Activated CD8-positive, alpha-beta T cell treated with anti-CD3 and anti-CD28 coated beads, Interleukin-2, amount 10 ng/mL, durations not matched to agents 7 days and 5 days (primary cell): ENCODE measurements at places on chromosomes 6 and 20. TPM values are rescaled to one million over a fixed set of nuclear protein-coding genes. Genes with fewer than 3 reads are reported as not detected.

GRCh38 chr6:156507656-156508055, 269.5 kb upstream of the ARID1B start:
- DNase-seq = no peak

DNA sequence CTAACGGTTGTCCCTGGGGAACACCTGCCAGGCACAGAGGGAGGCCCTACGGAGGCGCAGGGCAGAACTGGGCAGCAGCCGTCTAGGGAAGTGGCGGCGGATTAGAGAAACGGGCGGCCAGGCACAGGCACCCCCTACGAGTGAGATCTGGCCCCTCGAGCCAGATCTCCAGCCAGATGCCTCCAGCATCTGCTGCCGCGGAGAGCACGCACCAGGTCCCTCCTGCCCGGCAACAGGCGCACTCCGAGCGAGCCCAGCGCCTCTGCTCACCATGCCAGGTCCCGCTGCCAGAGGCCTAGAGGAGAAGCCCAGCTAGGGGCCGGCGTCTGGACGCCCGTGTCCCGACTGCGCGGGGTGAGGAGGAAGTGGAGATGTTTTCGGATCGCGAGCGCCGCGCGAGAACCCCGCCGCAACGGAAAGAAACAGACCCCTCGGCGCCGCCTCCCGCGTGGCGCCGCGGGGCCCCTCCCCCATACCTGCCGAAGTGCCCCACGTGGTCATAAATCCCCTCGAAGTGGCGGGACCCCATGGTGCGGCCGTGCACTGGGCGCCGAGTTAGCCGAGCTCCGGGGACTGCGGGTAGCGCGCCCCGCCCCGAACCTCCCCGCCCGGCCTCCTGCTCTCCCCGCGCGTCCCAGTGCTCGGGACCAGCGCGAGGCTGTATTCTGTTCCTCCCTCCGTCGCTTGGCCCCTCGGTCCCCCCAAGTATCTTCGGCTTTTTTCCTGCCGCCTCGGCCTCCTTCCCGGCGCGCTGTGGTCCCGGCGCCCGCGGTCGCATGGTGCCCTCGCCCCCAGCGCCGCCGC, at the start of gene SLC22A16:
TSS of gene SLC22A16 (minus strand) at position 568 of the 804 bp plus-strand sequence. CDS start at position 529, 39 bp downstream.
- no peak for DNase-seq

GRCh38 chr6:108946695-108947094, 98.5 kb downstream of the ARMC2 start:
- DNase-seq = no peak

DNA sequence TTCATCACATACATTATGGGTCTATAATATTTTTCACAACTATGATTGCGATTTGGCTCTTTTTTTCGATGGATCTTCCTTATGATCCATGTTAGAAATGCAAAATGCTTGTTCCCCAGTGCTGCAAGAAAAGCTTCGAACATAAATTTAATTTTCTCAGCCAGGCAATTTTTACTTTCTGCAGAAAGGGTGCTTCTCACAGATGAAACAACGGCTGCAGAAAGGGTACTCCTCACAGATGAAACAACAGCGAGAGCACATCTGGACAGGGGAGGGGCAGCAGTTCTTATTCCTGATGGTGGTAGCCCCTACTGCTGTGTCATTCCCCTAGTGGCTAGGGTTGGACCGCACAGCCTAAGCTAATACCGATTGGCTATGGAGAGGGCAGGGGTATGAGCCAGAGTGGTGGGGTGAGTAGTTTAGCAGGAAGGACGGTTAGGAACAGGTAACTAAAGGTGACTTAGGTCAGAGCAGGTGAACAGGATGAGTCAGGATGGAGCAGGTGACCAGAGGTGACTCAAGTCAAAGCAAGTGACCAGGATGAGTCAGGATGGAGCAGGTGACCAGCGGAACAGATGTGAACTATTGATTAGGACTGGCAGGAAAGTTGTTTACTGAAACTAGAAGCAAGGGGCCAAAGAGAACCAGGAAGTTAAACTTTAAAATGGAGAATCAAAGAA, 13.4 kb upstream of the TREML4 start:
- no peak for DNase-seq

DNA sequence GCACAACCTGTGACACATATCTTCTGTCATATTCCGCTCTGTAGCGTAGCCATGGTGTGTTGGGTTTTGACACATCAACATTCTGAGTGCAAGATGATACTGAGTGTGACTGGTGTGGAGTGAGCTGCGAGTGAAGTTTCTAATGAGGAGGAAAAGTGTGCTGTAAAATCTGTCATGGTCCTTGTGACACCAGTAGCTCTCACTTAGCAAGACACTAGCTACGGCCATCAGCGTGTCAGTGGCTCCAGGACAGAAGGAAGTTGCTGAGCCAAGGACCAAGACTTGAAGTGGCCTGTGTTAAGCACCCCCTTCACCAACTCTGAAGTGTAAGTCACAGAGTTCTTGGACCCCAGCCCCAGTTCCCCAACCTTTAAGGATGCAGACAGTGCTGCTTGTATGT, 72.1 kb downstream of the TSHZ2 start:
- DNase-seq = no peak

CLDN20 gene
- not detected for total RNA-seq

TNNC2 gene
- total RNA-seq = not detected

GRCh38 chr6:101443315-101443714, 49.8 kb downstream of the GRIK2 start:
- DNase-seq = no peak

- no peak for DNase-seq
These were observed 427.4 kb downstream of the UTRN start for GRCh38 chr6:144712541-144712940.

- DNase-seq = no peak
These were observed 198.3 kb downstream of the BCAS1 start for GRCh38 chr20:53872081-53872541.

DNA sequence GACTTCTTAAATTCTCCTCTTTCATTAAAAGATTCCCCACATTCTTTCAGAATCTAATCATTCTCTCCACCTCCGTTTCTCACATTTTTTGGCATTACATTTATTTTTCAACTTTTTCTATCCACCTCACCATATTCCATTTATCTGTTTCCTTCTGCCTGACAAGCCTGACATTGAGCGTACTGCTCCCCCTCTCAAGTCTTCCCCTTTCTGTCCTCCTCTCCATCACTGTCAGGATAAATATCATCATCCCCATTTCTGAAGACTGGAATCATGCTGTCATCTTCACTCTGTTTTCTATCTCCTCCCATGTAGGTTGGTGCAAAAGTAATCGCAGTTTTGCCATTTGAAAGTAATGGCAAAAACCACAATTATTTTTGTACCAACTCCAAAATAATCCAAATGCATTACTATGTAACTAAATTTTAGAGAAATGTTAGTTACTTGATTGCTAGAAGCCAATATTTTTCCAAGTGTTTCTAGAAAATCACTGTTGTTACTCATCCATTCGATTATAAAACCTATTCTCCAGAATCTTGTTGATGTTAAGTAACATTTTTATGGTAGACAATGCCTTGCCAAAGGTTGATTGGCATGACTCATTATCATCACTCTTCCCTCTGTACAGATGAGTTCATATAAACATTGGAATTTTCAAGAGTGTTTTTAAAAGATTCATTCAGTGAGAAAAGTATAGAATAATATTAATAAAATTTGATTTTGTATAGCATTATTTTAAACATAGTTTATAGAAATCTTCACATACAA, 292.3 kb upstream of the RNF217 start:
- no peak for DNase-seq

COL11A2 gene
- 0.71 TPM for total RNA-seq

NHSL1 gene
- total RNA-seq = 0.34 TPM

DNA sequence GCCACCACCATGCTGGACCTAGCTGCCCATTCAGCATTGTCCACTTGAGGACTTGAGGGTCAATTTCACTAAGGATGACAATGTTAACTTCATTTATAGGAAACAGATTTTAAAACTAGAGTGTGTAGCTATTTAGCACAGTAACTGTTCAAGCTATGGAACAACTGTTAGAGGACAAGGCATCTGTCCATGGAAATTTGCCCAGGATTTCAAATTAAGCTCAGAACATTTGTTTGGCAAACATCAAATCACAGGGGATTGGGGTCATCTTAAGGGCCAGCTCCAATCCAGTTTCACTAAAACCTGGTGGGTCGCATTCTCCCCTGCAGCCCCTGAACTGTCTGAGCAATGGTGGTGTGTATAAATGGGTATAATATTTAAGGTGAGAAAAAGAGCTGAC, 35.1 kb downstream of the PM20D2 start:
- no peak for DNase-seq

GRCh38 chr6:163413345-163414116, 987 bp upstream of the QKI start:
- peak; percentile 88 for DNase-seq

SLC39A7 gene
- 50.8 TPM for total RNA-seq

- no peak for DNase-seq
These were observed 38.5 kb downstream of the FBXL4 start for GRCh38 chr6:98909236-98909635.

RIN2 gene
- total RNA-seq = not detected

TRIM10 gene
- total RNA-seq = not detected

DNA sequence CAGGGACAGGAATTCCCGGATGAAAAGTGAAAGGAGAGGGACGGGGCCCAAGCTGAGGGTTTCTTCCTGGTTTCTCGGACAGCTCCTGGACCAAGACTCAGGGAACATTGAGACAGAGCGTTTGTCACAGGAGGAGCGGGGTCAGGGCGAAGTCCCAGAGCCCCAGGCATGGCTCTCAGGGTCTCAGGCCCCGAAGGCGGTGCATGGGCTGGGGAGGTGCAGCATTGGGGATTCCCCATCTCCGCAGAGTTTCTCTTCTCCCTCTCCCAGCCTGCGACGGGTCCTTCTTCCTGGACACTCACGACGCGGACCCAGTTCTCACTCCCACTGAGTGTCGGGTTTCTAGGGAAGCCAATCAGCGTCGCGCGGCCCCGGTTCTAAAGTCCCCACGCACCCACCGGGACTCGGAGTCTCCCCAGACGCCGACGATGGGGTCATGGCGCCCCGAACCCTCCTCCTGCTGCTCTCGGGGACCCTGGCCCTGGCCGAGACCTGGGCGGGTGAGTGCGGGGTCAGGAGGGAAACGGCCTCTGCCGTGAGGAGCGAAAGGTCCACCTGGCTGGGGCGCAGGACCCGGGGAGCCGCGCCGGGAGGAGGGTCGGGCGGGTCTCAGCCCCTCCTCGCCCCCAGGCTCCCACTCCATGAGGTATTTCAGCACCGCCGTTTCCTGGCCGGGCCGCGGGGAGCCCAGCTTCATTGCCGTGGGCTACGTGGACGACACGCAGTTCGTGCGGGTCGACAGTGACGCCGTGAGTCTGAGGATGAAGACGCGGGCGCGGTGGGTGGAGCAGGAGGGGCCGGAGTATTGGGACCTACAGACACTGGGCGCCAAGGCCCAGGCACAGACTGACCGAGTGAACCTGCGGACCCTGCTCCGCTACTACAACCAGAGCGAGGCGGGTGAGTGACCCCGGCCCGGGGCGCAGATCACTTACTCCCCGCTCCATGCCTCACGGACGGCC, 54.6 kb upstream of the POLR1H start:
- DNase-seq = peak; percentile 24
